ENCODE measurements at places on chromosomes 4 and X.
A peak's percentile ranks its signal among the peaks of the same experiment; 100 is the strongest.

- DNase-seq = no peak
These were observed 495.4 kb downstream of the PACRGL start for GRCh38 chr4:21195682-21196081.

GRCh38 chr4:184461711-184462441, 12.5 kb downstream of the IRF2 start:
- no peak for DNase-seq

GRCh38 chr4:3291411-3291968, 1.3 kb upstream of the RGS12 start:
- DNase-seq = peak; percentile 31

GRCh38 chr4:146029147-146029546, 90.5 kb upstream of the ZNF827 start:
- peak; percentile 5 for DNase-seq

GRCh38 chr4:111693758-111694157, 451.5 kb upstream of the FAM241A start:
- DNase-seq = no peak

DNA sequence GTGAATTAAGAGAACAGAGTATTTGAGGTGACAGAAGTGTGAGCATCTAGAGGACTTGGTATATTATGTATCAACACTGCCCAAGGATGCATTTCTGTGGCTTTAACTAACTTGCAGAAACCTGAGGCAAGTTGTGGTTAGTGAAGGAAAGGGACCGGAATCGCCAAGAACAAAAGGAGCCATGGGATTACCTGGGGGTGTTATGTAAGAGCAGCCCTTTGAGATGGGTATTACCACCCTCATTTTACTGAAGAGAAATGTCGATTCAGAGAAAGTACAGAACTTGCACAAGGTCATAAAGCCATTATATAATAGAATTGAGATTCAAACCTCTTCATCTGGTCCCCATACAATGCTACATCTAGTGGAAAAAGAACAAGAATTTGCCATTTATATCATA, 14.3 kb downstream of the TENM3 start:
- DNase-seq = no peak

DNA sequence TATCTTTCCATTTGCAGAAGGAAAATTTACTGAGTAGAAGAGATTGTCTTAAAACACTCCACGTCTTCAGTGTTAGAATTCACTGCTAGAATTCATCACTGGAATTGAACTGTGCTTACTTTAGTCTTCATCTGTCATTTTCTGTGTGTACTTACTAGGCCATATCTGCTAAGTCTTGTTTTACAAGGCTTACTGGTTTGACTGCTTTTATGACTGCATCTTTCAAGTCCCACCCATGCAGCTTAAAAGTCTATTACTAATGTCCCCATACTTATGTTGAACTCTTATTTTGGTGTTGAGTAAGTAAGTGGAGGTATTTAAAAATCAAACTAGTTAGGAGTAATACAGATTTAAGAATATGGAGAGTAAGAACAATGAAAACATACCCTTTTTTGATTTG, 14.6 kb downstream of the CLCN3 start:
- no peak for DNase-seq

DNA sequence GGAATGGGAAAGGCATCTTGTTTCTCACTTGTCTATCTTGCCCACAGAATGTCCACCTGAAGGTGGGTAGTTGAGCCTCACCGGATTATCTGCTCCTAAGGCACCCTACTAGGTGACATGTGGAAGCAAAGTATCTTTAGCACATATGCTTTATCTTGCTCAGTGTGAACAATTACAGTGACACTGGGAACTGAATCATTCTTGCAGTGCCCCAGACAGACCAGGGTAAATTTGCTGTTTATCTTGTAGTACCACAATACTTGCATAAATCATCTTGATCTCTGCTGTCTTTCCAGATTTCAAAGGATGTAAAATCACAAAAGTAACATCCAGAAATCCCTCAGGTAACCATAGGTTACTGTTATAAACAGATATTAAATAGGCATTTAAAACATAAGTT, 930.0 kb upstream of the INTU start:
- DNase-seq = no peak

All from RKO (cell line).